ENCODE measurements at places on chromosomes 7 and 10.

DNA sequence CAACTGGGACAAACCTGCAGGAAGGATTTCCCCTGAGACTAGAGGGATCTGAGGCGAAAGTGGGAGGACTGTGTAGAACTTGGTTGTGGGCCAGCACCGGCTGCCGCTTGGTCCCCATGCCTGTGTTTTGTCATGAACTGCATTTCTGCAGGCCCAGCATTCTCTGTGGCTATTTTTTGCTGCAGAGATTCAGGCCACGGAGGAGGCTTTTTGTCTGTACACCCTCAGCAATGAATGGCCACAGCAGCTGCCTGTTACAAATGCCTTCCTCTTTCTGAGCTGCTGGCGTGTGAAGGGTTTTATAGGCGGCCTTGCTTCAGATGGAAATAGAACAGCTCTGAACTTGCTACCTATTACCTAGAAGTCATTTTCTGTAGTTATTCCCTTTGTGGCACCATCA is 164.4 kb downstream of the SH2D4B start:
- no peak for DNase-seq

DNA sequence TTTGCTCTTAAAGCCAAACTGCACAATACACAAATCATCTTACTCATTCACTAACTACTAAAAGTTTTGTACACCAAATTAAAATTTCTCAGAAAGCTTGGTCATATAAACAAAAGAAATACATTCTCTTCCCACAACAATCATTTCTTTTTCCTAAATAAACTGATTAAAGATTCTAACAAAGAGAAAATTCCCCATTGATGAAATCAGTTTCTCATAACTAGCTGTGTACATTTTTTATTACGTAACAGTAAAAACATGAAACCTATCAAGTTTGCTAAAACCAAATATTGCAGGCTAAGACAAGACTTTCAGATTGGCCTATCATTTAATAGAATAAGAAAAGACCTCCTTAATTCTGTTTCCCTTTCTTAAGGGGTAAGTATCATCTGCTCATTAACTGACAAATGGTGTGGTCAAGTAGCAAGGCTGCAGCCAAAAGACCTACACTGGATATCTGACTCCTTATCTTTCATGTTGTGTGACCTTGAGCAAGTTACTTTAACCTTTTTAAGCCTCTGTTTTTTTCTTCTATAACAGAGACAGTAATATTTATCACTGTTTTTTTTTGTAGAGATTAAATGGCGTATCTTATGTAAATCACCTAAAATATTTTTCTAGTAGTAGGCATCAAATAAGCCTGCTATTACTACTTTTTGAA is 22.4 kb downstream of the NAMPT start:
- DNase-seq = no peak

GRCh38 chr10:121797490-121797889 is 130.3 kb downstream of the ATE1 start:
- DNase-seq = no peak

DNA sequence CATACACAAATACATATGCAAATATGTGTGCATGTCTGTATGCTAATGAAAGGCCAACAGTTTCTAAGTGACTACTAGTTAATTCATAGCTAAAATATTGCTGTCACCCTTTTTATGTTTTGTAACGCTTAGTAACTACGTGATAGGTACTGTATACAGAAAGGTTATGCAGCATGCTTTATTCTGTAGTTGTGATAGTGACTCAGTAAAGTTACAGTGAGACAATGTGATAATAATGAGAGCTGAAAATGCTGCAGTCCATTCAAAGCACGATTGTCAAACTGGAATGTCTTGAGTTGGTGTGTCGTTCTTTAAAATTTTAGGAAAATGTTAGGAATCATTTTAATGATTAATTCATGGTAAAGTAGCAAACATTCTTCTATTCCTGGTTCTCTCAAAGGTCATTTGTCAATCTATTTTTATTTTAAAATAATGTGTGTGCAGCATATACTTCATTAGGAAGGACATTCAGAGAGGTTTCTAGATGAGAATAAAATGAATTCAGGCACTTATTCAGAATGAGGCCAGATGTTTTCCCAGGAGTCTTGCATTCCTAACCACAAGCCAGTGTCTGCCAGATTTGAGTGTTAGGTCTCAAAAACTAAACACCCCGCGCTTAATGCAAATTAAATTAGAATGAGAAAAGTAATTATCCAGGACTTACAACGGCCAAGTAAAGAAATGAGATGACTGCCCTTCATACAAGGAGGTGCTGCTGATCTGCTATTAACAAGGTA is 408.8 kb upstream of the FZD8 start:
- no peak for DNase-seq

GRCh38 chr7:24406789-24407299 is 122.9 kb downstream of the NPY start:
- DNase-seq = no peak

DNA sequence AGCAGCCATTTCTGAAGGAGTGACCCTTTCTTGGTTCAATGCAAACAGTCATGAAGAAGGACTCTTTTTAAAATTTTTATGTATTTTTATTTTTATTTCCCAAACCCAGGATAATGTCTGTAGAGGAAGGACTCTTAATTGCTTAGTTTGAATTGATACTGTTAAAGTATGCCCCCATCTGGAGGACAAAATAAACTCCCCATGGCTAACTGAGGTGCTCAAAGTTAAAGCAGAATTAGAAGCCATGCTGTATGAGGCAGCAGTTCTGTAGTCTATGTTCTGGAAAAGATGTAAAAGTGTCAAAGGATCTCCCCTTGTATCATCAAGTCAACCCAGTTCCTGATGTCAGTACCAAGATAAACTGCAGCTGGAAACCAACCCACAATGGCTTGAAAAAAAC is 617.9 kb upstream of the GRM3 start:
- DNase-seq = no peak

DNA sequence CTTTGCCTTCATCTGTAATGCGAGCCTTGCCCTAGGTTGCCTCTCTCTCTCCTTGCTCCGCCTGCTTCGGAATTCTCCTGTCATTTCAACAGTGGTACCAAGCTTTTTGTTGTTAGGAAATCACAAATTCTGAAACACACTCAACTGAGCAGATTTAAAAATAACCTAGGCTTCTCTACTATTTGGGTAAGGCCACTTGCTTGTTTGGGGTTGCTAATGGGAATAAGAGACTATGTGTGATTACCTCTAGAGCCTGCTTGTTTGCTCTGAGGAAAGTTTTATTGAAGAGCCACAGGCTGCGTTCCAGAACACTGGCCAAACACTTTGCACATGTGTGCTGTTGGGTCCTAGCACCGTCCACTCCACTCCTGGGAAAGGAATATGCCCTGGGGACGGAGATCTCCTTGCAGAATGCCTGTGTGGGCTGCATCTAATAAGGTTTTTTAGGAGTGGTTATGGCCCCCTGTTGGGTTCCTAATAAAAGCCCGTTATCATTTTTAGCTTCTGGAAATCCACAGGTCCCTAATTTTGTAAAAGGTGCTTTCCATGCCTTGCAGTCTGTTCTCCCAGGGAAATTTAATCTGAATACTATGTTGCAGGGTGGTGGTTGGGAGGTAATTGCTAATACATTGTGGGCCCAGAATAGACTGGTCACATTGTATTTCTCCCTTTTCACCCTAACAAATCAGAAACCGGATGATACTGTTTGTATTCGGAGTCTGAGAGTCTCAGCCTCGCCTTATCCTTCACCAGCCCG is 68.7 kb upstream of the KLF6 start:
- DNase-seq = no peak

GRCh38 chr10:79048639-79049550 is 19.9 kb upstream of the ZMIZ1 start:
- no peak for DNase-seq
